Esophagus squamous epithelium (tissue), 5 donors: ENCODE measurements at places on chromosomes 2 and 18. TPM values are rescaled to one million over a fixed set of nuclear protein-coding genes. Genes with fewer than 3 reads are reported as not detected.

GRCh38 chr2:177123048-177123447 lies 89.5 kb upstream of the HNRNPA3 start:
- no peak overlapping the region for H3K27ac ChIP-seq
- no peak overlapping the region for H3K4me3 ChIP-seq
- H3K36me3 ChIP-seq = no peaks in the 10 kb centered on the region
- no peaks in the 10 kb centered on the region for H3K4me1 ChIP-seq
- H3K27me3 ChIP-seq = no peaks in the 10 kb centered on the region

DNA sequence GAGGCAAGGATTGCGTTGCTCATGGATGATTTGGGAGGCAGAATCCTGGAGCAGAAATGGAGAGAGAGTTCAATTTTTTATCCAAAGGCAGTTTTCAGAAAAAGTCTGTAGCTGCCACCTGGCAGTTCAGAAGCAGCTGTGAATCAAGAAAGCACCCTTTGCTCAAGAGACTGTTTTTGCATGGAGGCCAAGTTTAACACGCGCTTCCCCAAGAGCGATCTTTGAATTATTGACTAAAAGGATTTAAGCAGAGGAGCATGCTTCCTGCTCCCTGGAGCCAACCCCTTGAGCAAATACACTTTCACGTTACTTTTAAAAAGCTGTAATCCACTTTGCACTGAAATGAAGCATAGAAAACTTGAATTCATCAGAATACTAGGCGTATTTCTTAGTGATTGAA lies 252.4 kb downstream of the RNF144A start:
- no peaks in the 10 kb centered on the region for H3K27me3 ChIP-seq
- H3K4me3 ChIP-seq = no peak overlapping the region
- H3K36me3 ChIP-seq = no peaks in the 10 kb centered on the region

Gene C2orf66
- total RNA-seq = not detected

Gene CPLX4
- not detected for total RNA-seq

- no peak overlapping the region for H3K4me3 ChIP-seq
- DNase-seq = no peak
- no peak overlapping the region for H3K27ac ChIP-seq
- H3K4me1 ChIP-seq = no peaks in the 10 kb centered on the region
These were observed 99.8 kb upstream of the NEUROD1 start for GRCh38 chr2:181780047-181780651.

Gene DCDC2C
- total RNA-seq = not detected

GRCh38 chr2:71348302-71348701 lies 16.7 kb downstream of the ZNF638 start:
- H3K27me3 ChIP-seq = no peaks in the 10 kb centered on the region
- H3K27ac ChIP-seq = no peak overlapping the region
- DNase-seq = no peak
- no peaks in the 10 kb centered on the region for H3K4me1 ChIP-seq

GRCh38 chr2:217797661-217798069 lies 205.1 kb downstream of the TNS1 start:
- no peaks in the 10 kb centered on the region for H3K4me1 ChIP-seq
- H3K4me3 ChIP-seq = no peak overlapping the region
- H3K27ac ChIP-seq = peak overlapping the region; percentile 56
- DNase-seq = no peak

- H3K4me1 ChIP-seq = no peaks in the 10 kb centered on the region
- H3K27ac ChIP-seq = no peak overlapping the region
- DNase-seq = no peak
- no peaks in the 10 kb centered on the region for H3K27me3 ChIP-seq
These were observed 96.4 kb downstream of the CYRIA start for GRCh38 chr2:16568998-16569784.

GRCh38 chr2:12686708-12687283 lies 29.9 kb upstream of the TRIB2 start:
- DNase-seq = no peak
- H3K4me3 ChIP-seq = no peak overlapping the region
- no peak overlapping the region for H3K27ac ChIP-seq
- H3K36me3 ChIP-seq = no peaks in the 10 kb centered on the region
- H3K4me1 ChIP-seq = peaks cover 13% of the 10 kb centered on the region
- H3K27me3 ChIP-seq = no peaks in the 10 kb centered on the region

Gene ABCG5
- total RNA-seq = not detected

DNA sequence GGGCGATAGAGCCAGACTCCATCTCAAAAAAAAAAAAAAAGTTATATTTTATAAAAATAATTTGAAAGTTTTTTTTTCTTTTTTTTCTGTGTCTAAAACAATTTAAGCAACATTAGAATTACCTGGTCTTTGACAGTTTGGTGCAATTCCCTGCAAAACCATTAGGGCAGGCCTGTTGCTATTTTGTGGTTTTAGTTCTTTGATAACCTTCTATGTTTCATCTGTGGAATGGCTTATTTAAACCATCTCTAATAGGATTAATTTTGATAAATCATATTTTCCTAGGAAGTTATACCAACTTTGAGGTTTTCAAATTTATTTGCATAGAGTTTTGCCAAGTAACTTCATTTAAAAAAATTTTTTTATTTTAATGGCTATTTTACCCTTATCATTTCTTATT lies 141.2 kb upstream of the TWIST2 start:
- H3K27ac ChIP-seq = no peak overlapping the region
- no peak for DNase-seq
- H3K36me3 ChIP-seq = no peaks in the 10 kb centered on the region
- H3K27me3 ChIP-seq = no peaks in the 10 kb centered on the region

Gene TLX2
- not detected for total RNA-seq

- no peaks in the 10 kb centered on the region for H3K36me3 ChIP-seq
- H3K27me3 ChIP-seq = no peaks in the 10 kb centered on the region
- no peak overlapping the region for H3K27ac ChIP-seq
- H3K4me3 ChIP-seq = no peak overlapping the region
These were observed 98.5 kb upstream of the NOSTRIN start for GRCh38 chr2:168703926-168704325.

DNA sequence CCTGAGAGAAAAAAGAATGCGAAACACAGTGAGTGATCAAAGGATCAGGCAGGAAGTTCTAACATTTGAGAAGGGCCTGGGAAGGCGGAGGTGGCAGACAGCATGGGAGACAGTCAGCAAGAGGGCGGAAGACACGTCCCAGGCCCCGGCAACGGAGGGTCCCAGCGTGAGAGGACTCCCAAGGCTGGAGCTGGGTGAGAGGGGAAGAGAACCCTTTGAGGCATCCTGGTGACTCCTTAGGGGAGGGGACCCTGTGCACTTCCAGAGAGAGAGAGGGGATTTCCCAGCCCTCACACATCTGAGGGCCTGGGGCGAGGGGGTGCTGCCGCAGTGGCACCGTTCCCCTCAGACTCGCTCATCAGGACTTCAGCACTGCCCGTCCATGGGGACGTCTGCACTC lies 133.4 kb downstream of the RTP5 start:
- no peaks in the 10 kb centered on the region for H3K36me3 ChIP-seq
- peaks cover 3% of the 10 kb centered on the region for H3K27me3 ChIP-seq
- H3K27ac ChIP-seq = no peak overlapping the region
- no peaks in the 10 kb centered on the region for H3K4me1 ChIP-seq
- no peak overlapping the region for H3K4me3 ChIP-seq

DNA sequence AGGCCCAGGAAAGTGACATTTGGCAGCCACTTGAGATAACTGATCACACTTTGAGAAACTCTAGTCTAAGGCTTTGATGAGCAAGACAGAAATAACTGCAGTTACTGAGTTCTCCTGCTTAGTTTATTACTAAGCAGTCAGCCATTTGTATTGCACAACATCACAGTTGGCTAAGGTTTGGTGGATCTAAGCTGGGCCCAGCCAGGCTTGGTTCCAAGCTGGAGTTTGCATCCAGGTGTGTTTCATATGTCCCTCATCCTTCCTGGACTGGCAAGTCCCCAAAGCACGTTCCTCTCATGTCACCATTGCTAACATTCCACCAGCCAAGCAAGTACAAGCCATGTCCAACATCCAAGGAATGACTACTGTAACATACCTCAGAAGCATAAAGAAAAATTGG lies 71.3 kb upstream of the ZNF532 start:
- H3K4me3 ChIP-seq = no peak overlapping the region
- no peaks in the 10 kb centered on the region for H3K27me3 ChIP-seq
- peaks cover 27% of the 10 kb centered on the region for H3K4me1 ChIP-seq
- H3K36me3 ChIP-seq = no peaks in the 10 kb centered on the region
- no peak overlapping the region for H3K27ac ChIP-seq

Gene CAD
- total RNA-seq = 17.6 TPM

- H3K4me1 ChIP-seq = peaks cover 12% of the 10 kb centered on the region
- no peaks in the 10 kb centered on the region for H3K36me3 ChIP-seq
- DNase-seq = no peak
These were observed 8.9 kb upstream of the GALNT1 start for GRCh38 chr18:35572644-35573043.

DNA sequence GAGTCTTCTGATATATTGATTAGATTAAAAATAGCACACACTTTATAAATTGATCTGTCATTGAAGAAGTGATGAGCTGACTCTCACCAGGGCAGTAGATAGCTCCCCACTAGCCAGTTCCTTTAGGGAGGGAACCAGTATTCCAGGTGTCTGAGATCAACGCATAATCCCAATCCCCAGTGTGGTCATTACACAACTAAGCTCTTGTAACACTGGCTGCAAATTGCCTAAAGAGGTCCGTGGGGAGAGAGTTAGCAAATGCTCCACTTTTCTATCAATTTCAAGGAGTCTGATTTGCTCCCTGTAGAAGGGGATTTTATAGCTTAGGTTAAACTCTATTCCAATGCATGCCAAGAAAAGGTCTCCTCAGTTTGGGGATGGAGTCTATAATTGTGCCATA lies 7.7 kb downstream of the SLC14A1 start:
- H3K27ac ChIP-seq = no peak overlapping the region
- DNase-seq = no peak
- no peaks in the 10 kb centered on the region for H3K36me3 ChIP-seq
- H3K4me3 ChIP-seq = no peak overlapping the region
- no peaks in the 10 kb centered on the region for H3K4me1 ChIP-seq

GRCh38 chr2:178718283-178718682 lies 88.9 kb downstream of the TTN start:
- no peaks in the 10 kb centered on the region for H3K36me3 ChIP-seq
- H3K4me1 ChIP-seq = no peaks in the 10 kb centered on the region
- no peak overlapping the region for H3K4me3 ChIP-seq
- no peaks in the 10 kb centered on the region for H3K27me3 ChIP-seq

GRCh38 chr18:62741118-62741566 lies 25.8 kb downstream of the PHLPP1 start:
- peak overlapping the region; percentile 41 for H3K27ac ChIP-seq
- peaks cover 53% of the 10 kb centered on the region for H3K4me1 ChIP-seq
- DNase-seq = no peak

- H3K4me1 ChIP-seq = no peaks in the 10 kb centered on the region
- H3K4me3 ChIP-seq = no peak overlapping the region
- no peaks in the 10 kb centered on the region for H3K36me3 ChIP-seq
- no peak for DNase-seq
- H3K27me3 ChIP-seq = no peaks in the 10 kb centered on the region
These were observed 1149.3 kb upstream of the CDH2 start for GRCh38 chr18:29326214-29326613.

- no peaks in the 10 kb centered on the region for H3K27me3 ChIP-seq
- peaks cover 31% of the 10 kb centered on the region for H3K4me1 ChIP-seq
- no peak for DNase-seq
- H3K27ac ChIP-seq = no peak overlapping the region
- H3K36me3 ChIP-seq = no peaks in the 10 kb centered on the region
These were observed 30.3 kb downstream of the SP3 start for GRCh38 chr2:173934895-173935294.

- H3K4me1 ChIP-seq = no peaks in the 10 kb centered on the region
- H3K4me3 ChIP-seq = no peak overlapping the region
- no peaks in the 10 kb centered on the region for H3K27me3 ChIP-seq
- H3K36me3 ChIP-seq = no peaks in the 10 kb centered on the region
- no peak for DNase-seq
These were observed 19.3 kb downstream of the GALNT13 start for GRCh38 chr2:153891051-153891450.

GRCh38 chr2:158845859-158846258 lies 50.7 kb downstream of the DAPL1 start:
- no peaks in the 10 kb centered on the region for H3K36me3 ChIP-seq
- no peaks in the 10 kb centered on the region for H3K27me3 ChIP-seq

DNA sequence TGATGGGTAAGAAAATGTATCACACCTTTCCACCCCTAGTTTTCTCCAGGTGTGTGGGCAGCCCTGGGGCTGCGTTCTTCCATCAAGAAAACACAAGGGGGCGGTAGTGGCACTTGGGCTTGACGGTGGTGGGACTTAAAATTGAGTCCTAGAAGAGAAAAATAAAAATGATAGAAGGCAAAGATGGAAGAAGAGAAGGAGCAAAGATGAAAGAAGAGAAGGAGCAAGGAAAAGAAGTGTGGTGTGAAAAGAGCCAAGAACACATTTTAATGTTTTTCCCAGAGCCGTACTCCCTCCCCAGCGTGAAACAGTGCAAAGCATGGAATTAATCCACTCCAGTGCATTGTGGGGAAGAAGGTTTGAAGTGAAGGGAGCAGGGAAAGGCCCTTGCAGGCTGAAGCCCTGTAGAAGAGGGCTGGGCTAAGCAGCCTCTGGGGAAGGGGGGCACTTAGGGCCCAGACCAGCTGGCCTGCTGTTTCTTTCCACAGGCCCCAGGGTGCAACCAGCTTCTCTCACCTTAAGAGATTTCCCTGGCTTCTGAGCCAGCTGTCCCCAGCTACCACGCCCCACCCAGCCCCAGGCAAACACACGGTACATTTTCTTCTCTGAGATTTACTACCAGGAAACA lies 256.8 kb downstream of the RNF152 start:
- H3K27me3 ChIP-seq = no peaks in the 10 kb centered on the region
- no peak overlapping the region for H3K4me3 ChIP-seq
- DNase-seq = no peak
- H3K27ac ChIP-seq = peak overlapping the region; percentile 11

Gene CDH2
- 0.18 TPM for total RNA-seq

DNA sequence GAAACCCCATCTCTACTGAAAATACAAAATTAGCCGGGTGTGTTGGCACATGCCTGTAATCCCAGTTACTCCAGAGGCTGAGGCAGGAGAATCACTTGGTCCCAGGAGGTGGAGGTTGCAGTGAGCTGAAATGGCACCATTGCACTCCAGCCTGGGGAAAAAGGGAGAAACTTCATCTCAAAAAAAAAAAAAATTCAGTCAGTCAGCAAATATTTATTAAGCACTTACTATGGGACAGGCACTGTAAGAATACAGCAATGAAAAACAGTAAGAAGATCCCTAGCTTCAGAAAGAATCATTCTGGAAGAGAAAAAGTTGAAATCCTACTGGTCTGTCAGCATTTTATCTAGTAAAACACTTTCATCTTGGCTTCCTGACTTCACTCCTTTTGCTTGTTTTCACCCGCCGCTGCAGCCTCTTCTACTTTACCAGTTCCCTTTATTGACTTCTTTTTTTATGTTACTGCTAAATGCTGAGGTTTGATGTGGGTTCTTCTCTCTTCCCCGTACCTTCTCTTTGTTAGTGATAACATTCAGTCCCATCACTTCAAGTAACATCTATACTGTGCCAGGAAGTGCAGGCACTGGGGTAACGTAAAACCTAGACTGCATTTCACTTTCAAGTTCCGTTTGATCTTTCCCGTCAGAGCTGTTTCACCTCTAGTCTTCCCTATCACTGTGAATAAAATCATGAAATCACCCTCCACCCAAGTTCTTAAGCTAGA lies 10.8 kb upstream of the TAF4B start:
- H3K27ac ChIP-seq = no peak overlapping the region
- H3K27me3 ChIP-seq = no peaks in the 10 kb centered on the region
- no peaks in the 10 kb centered on the region for H3K4me1 ChIP-seq
- H3K36me3 ChIP-seq = no peaks in the 10 kb centered on the region
- DNase-seq = no peak

GRCh38 chr2:241081190-241081642 lies 20.9 kb downstream of the MTERF4 start:
- no peak overlapping the region for H3K27ac ChIP-seq
- no peak for DNase-seq

Gene KHK
- total RNA-seq = 1.3 TPM
